Right lung (tissue), 10 donors: ENCODE measurements at places on chromosomes 3 and 15. TPM values are rescaled to one million over a fixed set of nuclear protein-coding genes. Genes with fewer than 3 reads are reported as not detected.

Gene LMCD1
- polyA plus RNA-seq = 66.9 TPM

DNA sequence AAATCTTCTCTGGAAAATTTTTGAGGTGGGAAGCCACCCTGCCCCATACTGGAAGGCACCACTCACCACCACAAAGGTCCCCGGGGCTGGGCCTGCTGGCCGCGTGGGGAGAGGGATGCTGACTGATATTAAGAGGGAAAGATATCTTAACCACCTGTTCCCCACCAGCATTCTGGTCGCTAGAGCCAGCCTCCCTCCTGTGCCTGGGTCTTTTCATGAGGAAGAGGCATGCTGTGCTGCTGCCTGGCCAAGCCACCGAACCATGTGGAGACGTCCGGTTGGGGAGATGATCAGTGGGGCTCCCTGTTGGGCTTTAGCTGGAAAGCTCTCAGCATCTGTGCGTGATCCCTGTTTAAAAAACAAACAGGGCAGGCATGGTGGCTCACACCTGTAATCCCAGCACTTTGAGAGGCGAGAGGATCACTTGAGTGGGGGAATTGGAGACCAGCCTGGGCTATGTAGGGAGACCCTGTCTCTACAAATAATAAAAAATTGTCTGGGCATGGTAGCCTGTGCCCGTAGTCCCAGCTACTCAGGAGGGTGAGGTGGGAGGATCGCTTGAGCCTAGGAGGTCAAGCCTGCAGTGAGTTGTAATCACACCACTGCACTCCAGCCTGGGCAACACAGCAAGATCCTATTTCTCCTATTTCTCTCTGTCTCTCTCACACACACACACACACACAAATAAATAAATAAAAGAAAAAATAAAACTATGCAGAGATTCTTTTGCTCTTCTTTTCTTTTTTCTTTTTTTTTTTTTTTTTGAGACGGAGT is 1.0 kb downstream of the KLHL18 start:
- DNase-seq = peak; percentile 5

DNA sequence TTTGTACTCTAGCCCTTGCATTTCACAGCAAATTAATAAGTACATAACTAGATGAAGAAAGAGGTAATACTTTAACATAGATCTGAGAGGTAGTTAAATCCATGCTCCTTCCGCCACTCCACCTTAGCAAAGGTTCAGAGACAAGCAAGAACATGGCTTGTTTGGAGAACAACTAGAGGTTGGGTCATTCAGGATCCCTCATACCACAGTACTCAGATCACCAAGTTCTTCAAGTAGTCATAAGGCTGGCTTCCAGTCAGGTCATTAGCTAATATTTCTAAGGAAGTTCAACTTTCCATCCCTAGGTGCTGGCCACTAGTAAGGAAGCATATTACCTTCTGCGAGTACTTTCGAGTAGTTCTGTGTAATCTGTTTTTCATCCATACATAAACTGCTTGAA is 44.1 kb downstream of the CD200R1 start:
- DNase-seq = no peak

DNA sequence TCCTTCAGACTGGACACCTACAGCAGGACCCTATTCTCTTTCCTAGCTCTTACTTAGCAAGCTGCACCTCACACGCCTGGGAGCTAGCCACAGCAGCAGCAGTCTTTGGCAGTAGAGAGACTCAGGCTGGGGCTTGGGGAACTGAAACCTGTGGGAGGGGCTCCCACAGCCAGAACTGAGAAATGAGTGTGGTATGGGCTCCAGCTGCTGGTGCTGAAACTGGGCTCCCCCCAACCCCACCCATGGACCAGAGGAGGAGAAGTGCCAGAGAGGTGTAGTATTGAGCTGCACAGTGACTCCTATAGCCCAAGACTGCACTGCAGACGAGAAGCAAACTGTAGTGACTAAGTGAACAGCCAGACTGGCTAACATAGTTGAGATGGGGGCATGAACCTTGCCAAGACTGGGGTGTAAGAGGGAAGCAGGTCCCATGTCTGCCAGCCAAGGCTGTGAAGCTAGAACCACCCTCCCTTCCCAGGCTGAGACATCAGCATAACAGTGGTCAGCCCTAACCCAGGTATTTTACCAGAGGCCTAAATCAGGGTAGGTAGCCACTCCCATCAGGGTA is 62.5 kb downstream of the MYO5A start:
- no peak for DNase-seq

DNA sequence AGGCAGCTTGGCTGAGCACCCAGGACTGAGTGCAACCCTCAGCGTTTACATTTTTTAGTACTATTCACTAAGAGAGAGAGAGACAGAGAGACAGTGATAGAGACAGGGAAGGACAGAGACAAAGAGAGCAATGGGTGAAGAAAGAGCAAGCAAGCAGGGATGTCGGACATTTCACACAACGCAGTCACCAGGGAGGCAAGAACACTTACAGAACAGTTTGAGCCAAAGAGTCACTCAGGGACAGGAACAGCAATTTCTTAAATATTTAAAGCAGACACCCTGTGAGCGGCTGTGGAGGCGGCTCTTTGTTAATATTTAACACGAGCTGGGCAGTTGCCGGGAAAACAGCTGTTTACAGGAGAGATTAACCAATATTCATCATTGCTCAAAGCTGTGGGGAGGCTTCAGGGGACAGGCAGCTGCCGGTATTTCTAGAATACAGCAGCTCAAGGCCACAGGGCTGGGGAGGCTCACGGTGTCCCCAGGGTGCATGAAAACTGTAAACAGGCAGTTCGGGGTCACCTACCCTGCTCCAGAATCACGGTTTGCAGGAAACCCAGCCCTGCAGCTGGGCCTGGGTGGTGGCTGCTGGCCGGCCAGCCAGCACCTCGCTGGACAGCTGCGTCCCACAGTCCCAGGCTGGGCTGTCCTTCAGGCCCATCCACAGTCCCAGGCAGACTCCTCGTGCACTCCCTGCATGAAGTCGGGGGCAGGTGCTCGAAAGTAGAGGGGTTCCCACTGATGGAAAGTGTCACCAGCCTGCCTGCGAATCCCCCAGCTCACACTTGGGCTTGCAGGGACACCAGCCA is 38.8 kb upstream of the PCSK6 start:
- peak; percentile 19 for DNase-seq

DNA sequence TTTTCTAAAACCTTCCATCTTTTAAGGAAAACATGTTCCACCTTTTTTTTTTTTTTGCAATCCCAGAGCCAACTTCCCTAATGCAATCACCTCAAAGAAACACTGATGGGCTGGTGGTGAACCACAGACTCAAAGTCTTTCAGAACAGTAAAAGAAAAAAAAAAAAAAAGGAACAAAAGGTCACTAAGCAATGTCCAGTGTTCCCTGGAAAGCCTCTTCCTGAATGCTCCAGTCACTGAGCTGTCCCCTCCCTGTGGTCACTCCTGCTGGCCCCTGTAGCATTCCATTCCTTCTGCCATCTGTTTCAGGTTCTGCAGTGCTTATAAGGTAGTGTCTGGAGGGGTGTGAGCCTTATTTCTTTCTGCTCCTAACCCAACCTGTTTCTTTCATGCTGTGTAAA is 53.3 kb downstream of the AAGAB start:
- no peak for DNase-seq

Gene RYR3
- polyA plus RNA-seq = 10.1 TPM

DNA sequence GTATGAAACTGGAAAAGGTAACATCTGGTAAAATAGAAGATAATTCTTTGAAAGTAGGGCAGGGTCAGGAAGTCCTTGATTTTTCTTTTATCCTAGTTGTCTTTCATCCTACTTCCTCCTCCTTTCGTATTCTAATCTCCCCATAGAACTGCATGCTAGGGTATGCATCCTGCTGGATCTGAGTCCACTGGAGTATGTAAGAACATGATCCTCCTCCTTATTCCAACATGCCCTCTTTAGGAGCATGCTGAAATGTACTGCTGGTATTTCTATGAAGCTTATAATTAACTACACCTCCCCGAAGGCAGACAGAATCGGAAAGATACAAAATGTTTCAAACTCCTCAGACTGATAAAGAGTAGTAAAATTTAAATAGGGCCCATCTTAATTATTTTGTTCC is 493.8 kb downstream of the AGBL1 start:
- no peak for DNase-seq

- no peak for DNase-seq
Observed at GRCh38 chr15:93467337-93467736, 378.3 kb upstream of the RGMA start.

Gene TOPAZ1
- not detected for polyA plus RNA-seq
